ENCODE measurements at places on chromosomes 6 and 20.

DNA sequence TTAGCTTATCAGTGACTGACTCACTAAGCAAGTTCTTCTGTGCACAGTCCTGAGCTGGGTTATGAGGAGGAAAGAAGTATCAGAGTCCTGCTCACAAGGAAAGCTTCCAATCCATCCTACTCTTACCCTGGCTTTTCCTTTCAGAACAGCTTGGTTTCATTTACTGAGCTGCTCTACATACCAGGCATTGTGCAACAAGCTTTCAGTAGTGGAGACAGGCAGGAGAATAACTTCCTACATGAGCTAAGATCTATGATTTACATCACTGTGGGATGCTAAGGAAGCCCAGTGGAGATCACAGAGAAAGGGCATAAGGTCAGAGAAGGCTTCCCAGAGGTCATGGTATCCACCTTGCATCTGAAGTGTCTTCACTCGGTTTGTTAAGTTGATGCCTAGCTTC is 144.5 kb downstream of the MAP3K7 start:
- no peak for DNase-seq

DNA sequence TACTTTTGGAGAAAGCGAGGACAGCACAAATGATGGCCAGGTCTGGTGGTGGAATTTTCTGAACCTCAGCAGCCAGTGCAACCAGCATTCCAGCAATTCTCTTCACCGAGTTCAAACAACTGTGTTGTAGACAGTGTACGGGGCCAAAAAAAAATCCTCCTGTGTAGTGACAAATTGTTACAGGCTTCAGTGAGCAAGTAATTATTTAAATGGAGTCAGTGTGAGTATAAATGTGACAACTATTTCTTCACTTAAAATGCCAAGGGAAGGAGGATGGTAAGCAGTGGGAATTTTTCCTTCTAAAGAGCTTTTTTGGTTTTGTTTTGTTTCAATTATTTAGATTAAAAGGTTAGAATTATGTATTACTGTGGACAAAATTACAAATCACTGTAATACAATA is 154.1 kb downstream of the TMEM242 start:
- DNase-seq = no peak

DNA sequence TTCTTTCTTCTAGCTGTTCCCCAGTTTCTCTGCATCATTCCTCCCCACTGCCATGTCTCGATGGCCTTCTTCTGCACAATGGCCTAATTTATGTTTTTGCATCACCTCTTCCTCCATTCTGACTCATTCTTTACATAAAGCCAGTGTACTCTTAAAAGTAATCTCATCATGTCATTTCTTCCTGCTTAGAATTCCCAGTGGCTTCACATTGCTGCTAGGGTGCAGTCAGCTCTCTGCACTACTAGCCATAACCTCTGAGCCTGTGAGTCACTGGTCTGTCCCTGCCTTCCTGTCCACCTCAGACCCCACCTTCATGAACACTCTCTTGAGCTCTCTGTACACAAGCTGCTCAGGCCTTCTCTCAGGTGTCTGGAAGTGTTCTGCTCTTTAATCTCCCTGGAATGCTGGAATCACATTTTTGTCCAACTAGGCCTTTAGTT is 24.1 kb upstream of the TRIM27 start:
- DNase-seq = no peak

DNA sequence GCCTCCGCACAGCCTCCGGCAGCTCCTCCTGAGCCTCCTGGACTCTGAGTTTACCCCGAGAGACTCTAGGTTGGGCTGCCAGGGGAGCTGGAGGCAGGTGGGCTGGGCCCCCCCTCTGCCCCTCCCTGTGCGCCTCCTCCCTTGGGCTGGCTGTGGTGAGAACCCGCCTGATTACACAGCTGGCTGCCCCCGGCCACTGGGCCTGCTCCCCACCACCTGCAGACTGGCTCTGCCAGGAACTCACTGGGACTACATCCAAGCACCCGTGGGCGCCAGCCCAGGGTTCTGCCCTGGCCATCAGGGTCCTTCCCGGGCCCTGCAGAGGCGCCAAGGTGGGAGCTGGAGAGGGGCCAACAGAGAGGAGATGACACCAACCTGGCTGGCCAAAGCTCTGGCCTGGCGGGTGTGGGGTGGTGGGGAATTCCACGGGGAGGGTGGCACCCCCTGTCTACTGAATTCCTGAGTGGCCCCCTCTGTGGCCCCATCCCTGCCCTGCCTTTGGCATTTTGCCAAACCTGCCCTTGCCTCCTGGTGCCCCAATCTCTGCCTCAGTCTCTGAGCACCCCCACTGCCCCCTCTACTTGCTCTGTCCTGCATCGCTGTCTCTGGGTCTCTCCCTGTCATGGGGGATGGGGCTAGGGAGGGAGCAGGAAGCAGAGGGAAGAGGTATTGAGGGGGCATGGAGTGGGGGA is 21.9 kb upstream of the CDH22 start:
- DNase-seq = no peak

DNA sequence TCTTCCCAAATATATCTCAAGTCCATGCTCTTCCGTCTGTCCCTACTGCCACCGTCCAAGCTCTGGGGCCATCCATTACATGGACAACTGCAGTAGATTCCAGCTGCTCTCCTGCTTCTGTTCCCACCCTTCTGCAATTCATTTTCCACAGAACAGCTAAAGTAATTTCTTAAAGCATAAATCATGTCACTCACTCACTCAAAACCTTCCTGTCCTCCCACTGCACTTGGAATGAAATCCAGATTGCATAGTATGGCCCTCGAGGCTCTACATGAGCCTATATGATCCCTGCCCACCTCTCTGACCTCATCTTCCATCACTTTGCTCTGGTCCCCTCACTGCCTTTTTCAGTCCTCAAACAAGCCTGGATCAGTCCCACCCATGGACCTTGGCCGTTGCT is 10.9 kb downstream of the PHACTR2 start:
- DNase-seq = no peak

DNA sequence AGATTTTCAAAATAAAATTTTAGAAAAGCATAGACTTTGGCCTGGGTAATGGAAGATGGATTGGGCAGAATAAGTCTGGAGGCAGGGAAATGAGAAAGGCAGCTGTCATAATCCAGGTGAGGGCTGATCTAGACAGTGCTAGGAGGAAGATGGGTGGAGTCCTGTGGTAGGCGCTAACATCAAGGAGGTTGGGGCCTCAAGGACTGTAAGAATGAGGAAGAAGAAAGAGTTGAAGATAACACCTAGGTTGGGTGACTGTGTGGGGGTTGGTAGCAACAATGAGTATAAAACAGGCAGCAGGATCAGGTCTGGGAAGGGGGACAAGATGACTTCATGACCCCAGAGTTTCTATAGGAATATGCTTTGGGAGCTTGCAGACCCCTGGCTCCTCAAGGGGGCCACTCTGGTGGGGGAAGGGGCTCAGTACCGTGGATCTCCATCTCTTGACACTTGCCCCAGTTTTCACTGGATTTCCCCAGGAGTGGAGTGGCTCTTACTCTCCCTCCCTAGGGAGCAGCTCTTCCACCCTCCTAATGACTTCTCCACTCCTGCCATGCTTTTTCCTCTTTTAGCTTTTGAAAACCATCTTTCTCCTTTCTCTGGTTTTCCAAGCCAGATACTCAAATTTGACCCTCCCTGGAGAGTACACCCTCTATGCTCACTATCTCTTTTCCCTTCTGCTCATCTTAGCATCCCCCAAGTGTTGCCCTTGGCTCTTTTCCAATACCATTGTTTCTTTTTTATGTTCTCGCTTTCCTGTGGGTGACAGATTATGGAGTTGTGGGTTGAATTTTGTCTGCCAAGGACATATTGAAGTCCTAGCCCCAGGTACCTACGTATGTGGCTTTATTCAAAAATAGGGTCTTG is 14.8 kb downstream of the TRIM31 start:
- no peak for DNase-seq

- no peak for DNase-seq
Measured at GRCh38 chr20:9415426-9415825, 99.0 kb upstream of the LAMP5 start.

DNA sequence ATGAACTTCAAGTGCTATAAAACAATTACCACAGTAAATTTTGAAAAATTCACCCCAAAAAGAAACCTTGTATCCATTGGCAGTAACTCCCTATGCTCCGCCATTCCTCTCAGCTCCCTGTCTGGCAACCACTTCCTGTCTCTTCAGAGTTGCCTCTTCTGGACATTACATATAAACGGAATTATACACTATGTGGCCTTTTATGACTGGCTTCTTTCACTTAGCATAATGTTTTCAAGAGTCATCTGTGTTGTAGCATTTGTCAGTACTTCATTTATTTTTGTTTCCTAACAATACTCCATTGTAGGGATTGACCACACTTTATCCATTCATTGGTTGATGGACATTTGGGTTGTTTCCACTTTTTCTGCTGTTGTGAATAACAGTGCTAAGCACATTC is 50.1 kb downstream of the CEP43 start:
- DNase-seq = no peak

DNA sequence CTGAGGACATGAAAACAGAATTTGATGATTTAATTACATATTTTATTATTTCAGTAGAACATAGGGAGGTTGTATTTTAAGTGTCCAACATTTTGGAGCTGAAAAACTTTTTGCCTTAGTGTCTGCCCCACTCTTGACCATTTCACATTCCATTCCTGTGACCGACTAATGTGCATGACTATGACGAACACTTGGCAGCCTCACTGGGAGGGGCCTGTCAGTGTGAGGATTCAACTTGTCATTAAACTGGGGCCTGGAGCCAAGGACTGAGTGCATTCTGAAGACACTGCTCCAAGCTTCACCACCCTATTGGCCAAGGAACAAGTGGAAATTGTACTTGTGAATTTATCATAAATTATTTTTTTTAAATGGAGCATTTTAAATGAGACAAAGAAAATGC is 661.3 kb downstream of the BCKDHB start:
- DNase-seq = no peak

GRCh38 chr6:14108571-14109410 is 8.8 kb upstream of the CD83 start:
- no peak for DNase-seq

DNA sequence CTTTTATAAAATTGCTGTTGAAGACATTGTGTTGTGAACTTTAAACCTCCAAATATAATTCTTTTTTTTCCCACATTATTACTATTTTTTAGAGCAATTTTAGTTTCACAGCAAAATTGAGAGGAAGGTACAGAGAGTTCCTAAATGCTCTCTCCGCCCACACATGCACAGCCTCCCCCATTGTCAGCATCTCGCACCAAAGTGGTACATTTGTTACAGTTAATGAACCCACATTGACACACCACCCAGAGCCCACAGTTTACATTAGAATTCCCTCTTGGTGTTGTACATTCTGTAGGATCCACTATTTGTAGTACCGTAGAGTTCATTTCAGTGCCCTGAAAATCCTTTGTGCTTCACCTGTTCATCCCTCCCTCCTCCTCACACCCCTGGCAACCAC is 33.8 kb downstream of the TMEM181 start:
- DNase-seq = no peak

DNA sequence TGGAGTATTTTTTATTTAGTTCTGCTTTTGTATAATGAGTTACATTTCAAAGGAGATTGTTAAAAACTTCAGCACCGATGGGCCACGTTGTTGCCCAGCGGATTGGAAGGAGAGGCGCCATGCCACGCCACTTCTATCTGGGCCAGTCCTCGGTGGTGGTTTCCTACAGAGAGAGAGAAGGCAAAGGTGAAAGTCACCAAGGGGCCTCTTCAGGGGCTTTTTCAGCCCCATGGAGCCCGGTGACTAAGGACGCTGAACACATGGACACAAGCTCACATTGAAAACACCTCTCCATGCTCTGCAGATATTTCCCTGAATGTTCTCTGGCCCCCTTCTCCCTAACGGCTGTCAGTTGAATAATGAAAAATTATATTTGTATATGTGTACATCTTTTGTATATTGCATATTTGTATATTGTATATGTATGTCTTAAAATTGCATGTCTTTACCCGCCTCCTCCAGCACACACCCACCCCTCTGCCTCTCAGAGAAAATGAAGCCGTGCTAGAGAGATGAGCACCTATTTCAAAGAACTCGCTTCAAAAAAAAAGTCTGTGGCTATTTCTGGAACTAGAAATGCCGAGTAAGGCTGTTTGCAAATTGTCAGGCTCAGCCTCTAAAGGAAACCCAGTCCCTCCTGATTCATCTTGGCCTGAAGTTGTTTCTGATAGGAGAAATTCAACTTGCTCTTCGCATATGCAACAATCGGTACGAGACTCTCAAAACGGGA is 91.9 kb upstream of the CDH4 start:
- DNase-seq = no peak

DNA sequence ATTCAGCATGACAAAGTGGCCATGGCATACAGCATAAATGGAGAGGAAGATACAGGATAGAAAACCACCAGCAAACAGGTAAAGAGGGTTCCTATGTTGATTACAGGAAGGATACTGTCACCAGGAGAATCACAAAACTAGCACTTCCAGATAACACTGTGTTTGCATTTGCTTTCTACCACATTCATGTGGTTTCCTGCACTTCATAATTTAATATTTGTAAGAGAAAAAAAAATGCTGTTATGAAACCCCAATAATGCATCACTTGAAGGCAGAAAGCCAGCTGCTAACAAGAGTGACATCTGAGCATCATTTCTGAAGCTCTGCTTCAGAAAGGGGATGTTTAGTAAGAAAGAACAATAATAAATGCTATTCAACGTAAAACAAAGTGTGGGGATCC is 106.6 kb downstream of the ATXN1 start:
- no peak for DNase-seq

- DNase-seq = peak; percentile 15
Measured at GRCh38 chr6:6543181-6543879, 45.2 kb upstream of the LY86 start.

DNA sequence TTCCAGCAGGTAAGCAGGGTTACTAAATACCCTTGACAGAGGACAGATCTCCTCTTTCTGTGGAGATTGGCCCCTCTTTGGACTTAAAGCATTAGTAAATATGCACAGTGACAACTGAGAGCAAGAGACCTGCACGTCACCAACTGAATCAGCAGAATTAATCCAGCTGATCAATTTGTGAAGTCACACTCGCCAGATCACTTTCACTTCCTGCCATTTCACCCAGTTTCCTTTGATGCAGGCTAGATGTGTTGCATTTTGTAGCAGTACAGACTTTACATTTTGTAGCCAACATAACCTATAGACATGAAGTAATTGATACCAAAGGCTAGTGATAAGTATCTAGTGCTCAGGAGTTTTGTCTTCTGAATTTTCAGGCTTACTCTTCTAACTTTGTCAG is 11.9 kb downstream of the SYNE1 start:
- DNase-seq = no peak

DNA sequence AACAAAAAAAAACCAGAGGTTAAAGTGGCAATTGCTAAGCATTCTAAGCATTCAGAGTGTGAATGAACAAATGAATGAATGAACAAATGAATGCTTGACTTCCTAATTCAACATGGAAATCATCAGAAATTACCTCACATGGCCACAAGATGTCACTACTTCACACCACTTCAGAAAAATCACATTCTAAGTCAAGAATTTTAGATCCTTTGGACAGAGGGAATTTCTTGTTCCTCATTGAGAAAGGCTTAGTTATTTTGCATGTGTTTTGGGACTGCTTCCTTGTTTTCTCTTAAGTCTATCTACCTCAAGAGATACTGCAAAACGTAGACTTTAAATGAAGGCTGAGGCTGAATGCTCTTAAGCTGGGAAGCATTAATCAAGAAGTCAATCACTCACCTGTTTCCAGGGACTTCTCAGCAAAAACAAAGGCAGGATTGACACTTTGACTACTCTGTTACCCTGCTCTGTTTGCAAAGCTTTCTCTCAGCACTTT is 120.2 kb downstream of the MBOAT1 start:
- DNase-seq = no peak

All from GM19239 (cell line).